ENCODE measurements at places on chromosomes 5 and 9.

DNA sequence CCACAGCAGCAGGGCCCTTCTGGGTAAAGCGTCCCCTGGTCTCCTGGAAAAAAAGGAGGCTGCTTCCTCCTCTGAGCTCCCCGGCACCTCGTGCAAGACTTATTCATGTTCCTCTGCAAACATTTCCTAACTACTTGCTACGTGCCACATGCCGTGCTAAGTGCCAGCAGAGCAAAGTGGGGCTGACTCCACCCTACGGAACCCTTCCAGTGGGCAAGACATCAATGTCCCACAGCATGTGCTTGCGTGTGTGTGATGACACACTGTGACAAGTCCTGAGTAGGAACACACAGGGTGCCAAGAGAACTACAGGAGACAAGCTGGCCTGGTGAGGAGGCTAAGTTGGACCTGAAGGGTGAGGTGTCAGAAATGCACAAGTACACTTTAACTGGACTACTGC is 57.4 kb downstream of the SEMA4D start:
- DNase-seq: no peak

GRCh38 chr5:179680014-179680779 is 637 bp downstream of the CBY3 start:
- DNase-seq: no peak

DNA sequence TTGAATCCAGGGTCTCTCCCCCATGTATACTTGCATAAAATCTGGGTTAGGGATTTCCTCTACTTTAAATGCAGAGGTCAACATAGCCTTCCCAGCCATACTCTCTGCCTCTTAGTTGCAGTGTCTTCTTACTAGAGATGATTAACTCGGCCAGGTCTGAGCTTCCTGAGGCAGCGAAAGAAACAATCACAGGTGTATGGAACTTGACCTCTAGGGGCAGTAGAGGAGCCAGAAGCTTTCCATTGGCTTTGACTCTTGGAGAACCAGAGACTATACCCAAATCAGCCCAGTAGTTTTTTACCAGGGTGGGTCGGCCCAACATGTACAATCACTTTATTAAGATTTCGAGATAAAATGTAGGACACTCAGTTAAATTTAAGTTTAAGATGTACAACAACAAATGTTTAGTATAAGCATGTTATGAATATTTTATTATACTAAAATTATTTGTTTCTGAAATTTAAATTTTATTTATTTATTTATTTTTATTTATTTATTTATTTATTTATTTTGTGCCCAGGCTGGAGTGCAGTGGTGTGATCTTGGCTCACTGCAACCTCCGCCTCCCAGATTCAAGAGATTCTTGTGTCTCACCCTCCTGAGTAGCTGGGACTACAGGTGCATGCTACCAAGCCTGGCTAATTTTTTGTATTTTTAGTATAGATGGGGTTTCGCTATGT is 48.0 kb upstream of the DMRT3 start:
- peak; percentile 2 for DNase-seq

- DNase-seq: no peak
Observed at GRCh38 chr5:39191216-39191615, 28.1 kb downstream of the FYB1 start.

Data from cerebellar cortex (tissue), 1 donor.